KG1 (cell line): ENCODE measurements at places on chromosomes 3 and 15.

DNA sequence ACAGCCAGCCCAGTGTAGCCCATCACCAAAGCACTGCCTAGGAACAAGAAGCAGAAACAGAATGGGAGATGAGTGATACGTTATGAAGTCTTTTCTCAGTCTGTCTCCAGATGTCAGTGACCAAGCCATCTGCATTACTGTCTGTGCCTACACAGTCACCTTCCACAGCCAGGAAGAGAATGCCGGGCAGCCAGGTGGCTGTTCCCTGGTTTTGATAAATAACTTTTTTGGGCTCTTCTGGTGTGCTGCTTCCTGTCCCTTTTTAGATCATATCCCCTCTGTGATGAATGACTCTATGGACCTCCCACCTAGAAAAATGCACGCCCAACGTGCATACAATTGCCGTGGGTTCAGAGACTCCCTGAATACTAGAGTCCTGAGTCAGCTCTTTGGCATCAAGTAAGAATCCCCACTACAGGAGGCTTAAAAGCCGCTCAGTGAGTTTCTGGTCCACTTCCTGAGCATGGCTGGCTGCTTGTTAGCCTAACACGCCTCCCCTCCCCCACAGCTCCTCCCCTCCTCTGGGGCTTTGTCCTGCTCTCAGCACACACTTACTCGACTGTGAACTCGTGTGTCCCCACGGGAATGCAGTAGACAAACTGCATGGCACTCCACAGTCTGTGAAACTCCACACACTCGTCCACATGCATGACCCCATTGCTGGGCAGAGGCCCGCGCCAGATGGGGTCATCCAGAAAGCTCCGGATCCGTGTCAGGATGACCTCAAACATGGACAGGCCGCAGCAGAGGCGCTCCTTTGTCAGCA, 34.7 kb downstream of the NIPA2 start:
- DNase-seq = no peak

GRCh38 chr3:45736707-45737106, 47.5 kb downstream of the SACM1L start:
- DNase-seq = no peak

GRCh38 chr3:148494451-148494850, 203.3 kb upstream of the AGTR1 start:
- no peak for DNase-seq

GRCh38 chr3:21613372-21614070, 137.5 kb downstream of the ZNF385D start:
- no peak for DNase-seq

GRCh38 chr3:67278015-67278618, 280.0 kb downstream of the KBTBD8 start:
- DNase-seq = no peak

DNA sequence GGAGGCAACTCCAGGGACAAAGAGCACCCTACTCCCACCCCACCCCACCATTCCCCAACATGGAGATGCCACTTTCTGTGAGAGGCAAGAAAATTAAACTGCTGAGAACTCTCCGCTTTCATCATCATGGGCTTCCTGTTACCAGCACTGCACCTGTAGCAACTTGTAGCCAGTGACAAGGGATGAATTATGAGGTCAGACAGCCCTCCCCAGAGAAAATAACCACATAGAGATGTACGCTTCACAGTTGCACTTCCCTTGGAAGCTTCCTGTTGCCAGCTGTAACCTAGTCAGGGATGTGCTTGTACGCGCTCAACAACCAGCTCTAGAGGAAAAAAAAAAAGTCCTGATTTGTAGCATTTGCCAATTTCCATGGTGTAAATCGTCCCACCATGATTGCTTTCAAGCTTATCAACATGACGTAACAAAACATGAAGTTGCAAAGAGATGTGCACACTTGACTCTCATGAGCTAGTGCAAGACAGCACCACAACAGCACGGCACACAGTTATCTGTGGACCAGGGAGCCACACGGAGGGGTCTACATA, 145.4 kb downstream of the RAB11A start:
- no peak for DNase-seq

GRCh38 chr15:90619939-90620338, 90.2 kb downstream of the CRTC3 start:
- peak; percentile 82 for DNase-seq

GRCh38 chr3:60445446-60445845, 805.8 kb downstream of the FHIT start:
- DNase-seq = no peak

- DNase-seq = no peak
Observed at GRCh38 chr3:16132190-16132589, 42.3 kb upstream of the GALNT15 start.

- DNase-seq = no peak
Observed at GRCh38 chr15:65655026-65655425, 33.3 kb downstream of the SLC24A1 start.

- no peak for DNase-seq
Observed at GRCh38 chr3:187624588-187624987, 45.6 kb downstream of the SST start.

DNA sequence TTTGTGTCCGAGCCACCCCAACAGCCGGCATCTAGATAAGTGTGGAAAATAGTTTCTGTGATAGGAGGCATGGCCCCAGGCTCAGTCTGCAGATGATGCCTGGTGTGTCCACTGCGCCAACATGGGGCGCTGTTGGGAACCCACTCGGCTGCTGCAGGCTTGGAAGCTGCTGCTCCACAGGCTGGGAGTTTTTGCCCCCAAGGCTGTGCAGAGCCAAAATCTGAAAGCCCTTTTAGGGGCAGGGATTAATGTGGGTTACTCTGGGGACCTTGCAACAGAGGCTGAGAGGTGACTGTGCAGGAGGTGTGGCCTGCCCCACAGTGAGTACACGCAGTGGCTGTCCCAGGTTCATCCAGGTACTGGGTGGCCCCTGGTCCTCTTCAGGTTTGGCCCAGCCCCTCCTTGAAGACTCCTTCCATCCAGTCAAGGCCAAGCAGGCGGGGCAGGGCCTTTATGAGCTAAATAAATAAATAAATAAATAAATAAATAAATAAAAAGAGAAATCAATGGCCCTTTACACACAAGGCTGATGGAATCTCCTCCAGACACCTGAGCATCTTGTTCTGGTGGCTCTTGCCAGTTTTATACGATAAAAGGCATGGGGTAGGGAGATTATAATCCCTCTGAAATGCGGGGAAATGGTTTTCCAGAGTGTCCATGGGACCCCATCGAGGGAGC, 73.8 kb downstream of the AAGAB start:
- DNase-seq = no peak

- no peak for DNase-seq
Observed at GRCh38 chr3:110708156-110708555, 363.5 kb upstream of the NECTIN3 start.

DNA sequence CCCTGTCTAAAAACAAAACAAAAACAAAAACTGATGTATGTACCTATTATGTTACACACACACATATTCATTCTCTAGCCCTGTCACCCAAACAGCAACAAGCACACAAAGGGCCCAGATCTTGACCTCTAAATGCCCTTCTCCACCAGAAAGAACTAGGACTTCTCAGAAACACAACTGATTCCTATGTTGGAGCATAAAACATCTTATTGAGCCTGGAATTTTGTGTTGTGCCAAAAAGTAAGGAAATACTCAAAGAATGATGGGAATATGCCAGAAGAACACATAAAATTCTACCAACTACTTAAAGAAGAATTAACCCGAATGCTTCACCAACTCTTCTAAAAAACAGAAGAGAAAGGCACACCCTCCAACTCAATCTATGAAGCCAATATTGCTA, 66.7 kb upstream of the OCA2 start:
- no peak for DNase-seq

DNA sequence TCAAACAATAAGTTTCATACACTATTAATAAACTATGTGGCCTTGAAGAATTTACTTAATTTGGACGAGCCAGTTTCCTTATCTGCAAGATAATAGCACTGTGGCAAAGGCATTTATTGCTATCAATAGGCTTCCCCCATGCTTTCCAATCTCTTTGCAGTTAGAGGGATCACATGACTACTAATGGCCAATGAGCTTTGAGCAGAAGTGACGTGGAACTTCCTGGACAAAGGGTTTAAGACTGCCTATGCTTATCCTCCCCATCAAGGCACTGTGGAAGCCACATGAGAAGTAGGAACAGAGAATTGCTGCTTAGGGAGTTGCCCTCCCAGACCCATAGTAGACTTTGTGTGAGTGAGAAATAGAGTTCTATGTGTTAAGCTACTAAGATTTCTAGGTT, 16.7 kb upstream of the ZMAT3 start:
- DNase-seq = no peak

GRCh38 chr3:190877925-190878324, 15.4 kb upstream of the GMNC start:
- no peak for DNase-seq

DNA sequence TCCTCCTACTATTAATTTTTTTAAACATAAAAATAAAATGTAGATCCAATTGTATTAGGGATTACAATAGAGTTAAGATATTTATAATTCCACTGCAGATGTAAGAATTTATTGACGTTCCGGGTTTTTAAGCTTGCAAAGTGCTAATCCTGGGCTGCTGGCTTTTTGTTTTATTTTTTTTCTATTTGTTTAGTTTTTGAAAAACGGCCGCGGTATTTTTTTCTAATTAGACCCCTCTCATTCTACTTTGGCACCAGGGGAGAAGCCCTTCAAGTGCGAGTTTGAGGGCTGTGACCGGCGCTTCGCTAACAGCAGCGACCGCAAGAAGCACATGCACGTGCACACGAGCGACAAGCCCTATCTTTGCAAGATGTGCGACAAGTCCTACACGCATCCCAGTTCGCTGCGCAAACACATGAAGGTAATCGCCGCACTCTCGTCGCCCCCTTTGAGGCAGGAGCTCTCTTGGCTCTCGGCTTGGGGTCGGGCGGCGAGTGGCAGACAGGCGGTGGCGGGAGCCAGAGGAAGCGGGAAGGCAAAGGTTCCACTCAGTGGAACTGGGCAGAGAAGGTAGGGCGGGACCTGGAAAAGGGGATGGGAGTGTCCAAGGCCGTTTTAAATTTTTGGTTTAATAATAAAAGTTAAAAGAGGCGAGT, 3.2 kb downstream of the ZIC1 start:
- no peak for DNase-seq

- DNase-seq = no peak
Observed at GRCh38 chr15:83166218-83166617, 41.4 kb downstream of the HDGFL3 start.

DNA sequence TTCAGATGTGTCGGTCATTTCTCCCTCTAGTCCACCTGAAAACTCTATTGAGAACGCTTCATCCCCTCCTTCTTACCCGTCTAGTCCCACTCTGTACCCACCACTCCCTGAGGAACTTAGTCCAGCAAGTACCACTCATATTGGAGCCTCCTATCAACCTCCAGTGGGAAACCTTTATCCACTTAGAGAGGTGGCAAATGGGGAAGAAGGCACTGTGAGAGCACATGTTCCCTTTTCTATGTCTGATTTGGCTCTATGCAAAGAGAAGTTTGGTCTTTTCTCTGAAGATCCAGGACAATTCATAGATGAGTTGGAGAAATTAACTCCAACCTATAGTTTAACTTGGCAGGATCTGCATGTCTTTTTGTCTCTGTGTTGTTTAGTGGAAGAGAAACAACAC, 17.0 kb upstream of the RPN1 start:
- no peak for DNase-seq

DNA sequence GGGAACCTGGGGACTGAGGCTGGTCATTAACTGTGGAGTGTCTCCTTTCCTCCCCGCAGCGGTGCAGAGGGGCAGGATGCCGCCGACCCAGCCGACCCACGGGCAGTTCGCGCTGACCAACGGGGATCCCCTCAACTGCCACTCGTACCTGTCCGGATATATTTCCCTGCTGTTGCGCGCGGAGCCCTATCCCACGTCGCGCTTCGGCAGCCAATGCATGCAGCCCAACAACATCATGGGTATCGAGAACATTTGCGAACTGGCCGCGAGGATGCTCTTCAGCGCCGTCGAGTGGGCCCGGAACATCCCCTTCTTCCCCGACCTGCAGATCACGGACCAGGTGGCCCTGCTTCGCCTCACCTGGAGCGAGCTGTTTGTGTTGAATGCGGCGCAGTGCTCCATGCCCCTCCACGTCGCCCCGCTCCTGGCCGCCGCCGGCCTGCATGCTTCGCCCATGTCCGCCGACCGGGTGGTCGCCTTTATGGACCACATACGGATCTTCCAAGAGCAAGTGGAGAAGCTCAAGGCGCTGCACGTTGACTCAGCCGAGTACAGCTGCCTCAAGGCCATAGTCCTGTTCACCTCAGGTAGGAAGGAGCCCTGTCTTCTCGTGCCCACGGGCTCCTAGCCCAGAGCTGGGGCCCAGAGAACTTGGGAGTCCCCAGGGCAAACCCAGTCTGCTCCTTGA, 3.7 kb downstream of the NR2F2 start:
- DNase-seq = no peak

- DNase-seq = no peak
Observed at GRCh38 chr3:148102156-148102555, 595.5 kb upstream of the AGTR1 start.

DNA sequence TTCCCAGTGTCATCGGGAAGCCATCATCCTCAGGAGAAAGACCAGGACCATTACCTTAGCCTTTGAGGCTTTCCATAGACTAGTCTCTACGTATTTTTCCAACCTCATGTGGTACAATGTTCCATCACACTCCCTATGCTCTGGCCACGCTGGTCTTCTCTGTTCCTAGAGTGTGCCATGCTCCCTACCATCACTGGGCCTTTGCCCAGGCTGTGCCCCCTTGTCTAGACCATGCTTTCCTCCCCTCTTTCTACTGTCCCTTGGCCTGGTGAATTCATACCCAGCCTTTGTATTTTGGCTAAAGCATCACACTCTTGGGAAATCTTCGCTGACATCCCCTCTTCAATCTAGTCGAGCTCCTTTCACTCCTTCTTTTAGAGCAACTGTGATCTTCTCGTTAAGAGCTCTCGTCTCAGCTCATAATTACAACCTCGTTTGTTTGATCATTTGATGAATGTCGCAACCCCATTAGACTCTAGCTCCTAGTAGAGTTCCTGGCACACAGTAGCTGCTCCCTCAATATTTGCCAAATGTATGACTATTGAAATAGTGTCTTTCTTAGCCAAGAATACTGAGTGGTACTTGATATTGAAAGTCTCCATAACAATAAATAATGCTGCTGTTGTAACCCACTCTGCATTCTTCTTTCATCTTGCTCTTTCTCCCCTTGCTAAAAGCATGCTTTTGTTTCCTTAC, 100.2 kb upstream of the FAM3D start:
- DNase-seq = no peak

DNA sequence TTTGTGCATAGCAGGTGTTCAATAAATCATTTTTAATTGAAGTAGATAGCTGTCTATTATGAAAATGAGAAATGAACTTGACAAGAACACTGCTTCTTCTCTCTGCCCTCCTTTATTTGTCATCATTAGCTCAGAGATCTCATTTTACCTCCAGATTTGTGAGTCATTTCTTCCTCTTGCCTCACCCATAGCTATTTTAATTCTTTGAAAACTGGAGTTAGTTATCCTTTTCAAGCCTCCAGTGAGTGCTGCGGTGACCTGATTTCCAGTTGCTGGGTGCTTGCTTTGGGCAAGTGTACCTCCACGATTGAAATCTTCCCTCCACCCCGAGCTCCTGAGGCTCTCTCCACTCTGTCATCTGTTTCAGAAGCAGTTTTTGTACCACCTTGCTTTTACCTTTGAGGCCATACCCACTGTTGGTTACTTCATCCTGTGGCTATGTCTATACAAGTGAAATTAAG, 114.6 kb downstream of the NFKBIZ start:
- DNase-seq = no peak
